ENCODE measurements at places on chromosomes 12 and 14.

- no peak for DNase-seq
Observed at GRCh38 chr12:885701-886100, 63.8 kb downstream of the RAD52 start.

GRCh38 chr12:77500089-77500488 lies 330.6 kb upstream of the NAV3 start:
- no peak for DNase-seq

DNA sequence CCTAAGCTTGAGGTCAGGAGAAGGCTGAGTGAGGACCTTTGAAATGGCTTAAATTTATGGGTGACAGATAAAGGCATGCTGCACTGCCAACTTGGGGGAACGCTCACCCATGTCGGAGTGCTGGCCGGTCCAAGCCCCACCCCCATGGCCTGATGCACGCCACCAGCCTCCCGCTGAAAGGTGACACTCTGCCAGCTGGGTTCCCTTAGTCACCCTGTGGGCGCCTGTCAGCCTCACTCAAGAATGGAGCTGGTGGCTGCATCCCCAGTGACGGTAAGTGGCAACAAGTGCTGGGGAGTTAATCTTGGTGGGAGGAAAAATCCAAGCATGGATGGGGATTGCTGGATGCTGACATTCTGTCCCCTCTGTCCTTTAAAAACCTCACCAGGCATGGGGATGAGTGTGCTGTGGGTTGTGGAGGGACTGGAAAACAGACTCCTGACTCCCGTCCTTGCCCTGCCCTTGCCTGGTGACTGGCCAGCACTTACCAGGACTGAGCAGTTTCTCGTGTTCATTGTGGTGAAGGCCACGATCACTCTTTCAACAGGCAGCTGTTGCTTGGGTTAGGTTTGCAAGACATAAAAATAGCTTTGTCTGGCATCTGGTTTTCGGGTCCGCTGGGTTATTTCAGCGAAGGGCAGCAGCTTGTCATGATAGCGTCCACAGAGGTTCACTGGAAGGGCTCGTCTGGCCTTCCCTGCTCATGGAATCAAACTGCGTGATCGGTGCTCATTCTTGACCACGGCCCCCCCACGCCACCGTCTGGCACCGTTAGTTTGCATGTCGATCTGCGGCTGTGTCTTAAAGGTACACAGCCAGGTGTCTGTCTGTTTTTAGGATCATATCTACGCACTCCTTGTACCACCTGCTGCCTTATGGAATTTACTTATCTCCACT lies 15.0 kb downstream of the ACACB start:
- no peak for DNase-seq

GRCh38 chr14:32507029-32507984 lies 178.2 kb downstream of the AKAP6 start:
- DNase-seq: no peak

- DNase-seq: no peak
Observed at GRCh38 chr12:106006382-106006781, 132.4 kb downstream of the NUAK1 start.

- no peak for DNase-seq
Observed at GRCh38 chr14:31966896-31967668, 110.0 kb upstream of the ARHGAP5 start.

GRCh38 chr12:13313886-13314285 lies 117.4 kb downstream of the EMP1 start:
- DNase-seq: no peak

- no peak for DNase-seq
Observed at GRCh38 chr12:65522956-65523860, 244.7 kb downstream of the MSRB3 start.

DNA sequence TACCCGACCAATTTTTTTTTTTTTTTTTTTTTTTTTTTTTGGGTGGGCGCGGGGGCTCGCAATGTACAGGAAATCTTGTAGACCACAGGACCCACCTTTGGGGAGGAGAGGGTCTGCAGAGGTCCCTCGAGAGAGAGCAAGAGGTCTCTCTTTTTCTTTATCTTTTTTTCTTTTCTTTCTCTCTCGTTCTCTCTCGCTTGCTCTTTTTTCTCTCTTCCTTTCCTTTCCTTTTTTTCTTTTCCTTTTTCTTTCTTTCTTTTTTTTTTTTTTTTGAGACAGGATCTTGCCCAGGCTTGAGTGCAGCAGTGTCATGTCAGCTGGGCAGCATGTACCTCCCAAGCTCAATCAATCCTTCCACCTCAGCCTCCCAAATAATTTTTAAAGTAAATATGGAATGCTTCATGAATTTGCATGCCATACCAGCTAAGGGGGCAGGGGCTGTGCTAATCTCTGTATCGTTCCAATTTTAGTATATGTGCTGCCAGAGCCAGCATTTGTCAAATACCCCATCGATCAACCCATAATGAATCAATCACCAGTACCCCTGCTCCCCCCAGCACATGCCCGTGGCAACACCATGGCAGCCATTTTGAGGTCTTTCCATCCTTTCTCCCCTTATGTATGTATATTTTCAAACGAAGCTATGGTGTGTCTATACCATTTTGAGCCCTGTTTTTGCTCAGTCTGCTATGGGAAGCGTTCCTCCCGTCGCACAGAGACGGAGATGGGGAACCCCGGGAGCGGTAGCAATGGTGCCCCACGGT lies 9.3 kb downstream of the PAPLN start:
- no peak for DNase-seq

- DNase-seq: no peak
Observed at GRCh38 chr12:111359231-111359913, 9.5 kb downstream of the PHETA1 start.

GRCh38 chr14:95495538-95496025 lies 20.9 kb downstream of the SYNE3 start:
- DNase-seq: no peak

DNA sequence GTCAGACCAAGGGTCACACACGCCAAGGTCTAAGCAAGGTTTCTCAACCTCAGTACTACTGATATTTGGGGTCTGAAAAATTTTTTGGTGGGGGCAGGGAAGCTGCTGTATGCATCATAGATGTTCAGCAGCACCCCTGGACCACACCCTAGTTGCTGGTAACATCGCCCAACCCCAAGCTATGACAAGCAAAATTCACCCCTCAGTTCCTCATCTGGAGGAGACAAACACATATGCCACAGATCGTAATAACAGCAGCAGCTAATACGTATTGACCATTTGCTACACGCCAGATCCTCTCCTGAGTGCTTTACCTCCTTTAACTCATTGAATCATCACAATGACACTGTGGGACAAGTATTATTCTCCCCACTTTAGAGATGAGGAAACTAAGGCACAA lies 46.4 kb downstream of the ACTN1 start:
- no peak for DNase-seq

DNA sequence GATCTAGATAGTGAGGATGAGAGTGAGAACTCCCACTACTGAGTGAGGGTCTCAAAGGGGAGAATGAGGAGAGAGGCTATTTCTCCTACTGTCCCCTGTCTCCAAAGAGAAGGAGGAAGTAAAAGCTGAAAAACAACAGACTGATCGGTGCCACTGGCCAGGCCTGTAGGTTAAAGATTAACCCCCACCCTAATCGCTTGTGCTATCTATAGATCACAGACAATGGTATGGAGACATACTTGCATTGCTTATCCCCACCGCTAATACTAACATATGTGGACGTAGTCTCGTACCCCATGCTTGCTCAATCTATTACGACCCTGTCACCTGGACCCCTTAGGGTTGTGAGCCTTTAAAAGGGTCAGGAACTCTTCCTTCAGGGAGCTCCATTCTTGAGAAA lies 777.9 kb upstream of the TMEM132C start:
- DNase-seq: no peak

DNA sequence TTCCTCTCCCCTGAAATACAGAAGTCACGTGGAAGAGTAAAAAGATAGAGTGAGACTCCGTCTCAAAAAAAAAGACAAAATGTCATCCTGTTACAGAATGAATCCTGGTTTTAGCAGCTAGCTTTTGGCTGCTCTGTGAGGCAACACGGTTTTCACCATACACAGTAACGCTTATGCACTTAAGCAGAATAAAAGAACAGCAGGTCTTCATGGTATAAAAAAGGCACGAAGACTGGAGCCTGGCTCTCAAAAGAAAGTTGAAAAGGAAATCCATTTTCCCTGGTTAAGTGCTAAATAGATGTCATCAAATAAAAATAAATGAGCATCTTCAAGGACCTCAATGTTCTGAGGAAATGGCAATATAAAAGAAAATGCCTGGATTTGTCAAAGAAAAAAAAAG lies 444.1 kb downstream of the IPO8 start:
- DNase-seq: no peak

DNA sequence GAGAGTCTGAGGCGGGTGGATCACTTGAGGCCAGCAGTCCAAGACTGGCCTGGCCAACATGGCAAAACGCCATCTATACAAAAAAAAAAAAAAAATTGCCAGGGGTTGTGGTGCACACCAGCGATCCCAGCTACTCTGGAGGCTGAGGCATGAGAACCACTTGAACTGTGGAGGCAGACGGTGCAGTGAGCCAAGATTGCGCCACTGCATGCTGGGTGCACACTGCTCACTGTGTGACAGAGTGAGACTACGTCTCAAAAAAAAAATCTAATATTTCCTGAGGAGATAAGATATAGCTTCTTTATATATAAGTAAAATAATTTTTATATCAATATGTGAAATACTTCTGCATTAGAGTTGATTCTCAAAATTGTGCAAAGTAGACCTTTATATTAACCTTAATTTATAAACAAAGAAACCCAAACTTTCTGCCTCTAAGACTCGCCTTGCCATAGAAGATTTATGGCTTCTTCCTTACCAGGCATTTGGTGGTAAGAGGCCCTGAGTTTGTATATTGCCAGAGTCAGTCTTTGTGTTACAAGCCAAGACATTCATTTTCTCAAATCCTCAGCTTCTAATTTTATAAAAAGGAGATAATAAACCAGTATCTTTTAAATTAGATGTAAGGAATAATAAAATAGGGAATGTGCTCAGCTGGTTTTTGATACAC lies 1226.7 kb downstream of the FLRT2 start:
- DNase-seq: no peak

DNA sequence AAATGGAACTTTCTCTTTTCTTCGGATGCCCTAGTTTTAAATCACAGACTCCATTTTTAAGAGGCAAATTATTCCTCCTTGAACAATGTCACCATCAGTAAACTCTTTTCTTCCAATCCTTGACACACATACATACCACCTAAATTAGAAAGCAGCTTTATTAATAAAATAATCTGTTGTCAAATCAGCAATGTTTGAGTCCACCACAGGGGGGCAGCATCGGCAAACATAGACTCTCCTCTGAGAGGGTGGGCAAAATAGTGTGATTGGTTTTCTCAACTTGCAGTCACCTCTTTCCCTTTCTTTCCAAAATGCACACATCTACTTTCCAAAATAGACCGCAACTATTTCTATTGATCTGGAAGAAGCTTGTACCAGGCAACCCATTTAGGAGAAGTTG lies 438.4 kb upstream of the OR4E1 start:
- peak; percentile 10 for DNase-seq

GRCh38 chr12:23581913-23582312 lies 367.6 kb downstream of the SOX5 start:
- DNase-seq: no peak

DNA sequence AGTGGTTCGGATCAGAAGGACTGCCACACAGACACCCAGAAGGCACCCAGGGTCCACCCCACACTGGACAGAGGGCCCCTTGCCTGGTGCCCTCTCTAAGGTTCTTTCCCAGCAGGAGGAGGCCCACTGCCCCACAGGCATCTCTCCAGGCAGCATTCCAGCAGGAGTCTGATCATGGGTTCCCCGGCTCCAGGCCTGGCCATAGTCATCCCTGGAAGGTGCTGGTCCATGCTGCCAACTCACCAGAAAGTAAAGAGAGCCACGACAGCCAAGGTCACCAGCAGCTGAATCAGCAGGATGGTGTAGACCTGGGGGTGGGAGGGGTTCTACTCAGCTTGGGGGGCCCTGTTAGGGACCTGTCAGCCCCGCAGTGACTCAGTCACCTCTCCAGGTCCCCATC lies 6.4 kb downstream of the FAIM2 start:
- no peak for DNase-seq

DNA sequence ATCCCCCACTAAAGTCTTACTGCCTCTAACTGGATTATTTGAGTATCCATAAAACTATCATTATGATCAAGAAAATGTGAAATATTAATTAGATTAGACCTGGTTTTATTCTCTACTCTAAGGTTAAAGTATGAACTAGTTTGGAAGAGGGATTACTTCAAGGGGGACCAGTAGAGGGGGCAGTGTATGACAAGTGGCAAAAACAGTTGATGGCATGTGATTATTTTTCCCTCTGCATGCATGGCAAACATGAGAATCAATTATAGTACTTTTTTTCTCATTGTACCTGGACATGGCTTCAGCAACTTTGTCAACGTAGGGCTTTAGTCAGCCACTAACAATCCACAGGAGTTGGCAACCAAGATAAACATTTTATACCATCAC lies 145.0 kb upstream of the SLC38A2 start:
- no peak for DNase-seq

GRCh38 chr12:113060336-113060960 lies 3.9 kb downstream of the DTX1 start:
- no peak for DNase-seq

DNA sequence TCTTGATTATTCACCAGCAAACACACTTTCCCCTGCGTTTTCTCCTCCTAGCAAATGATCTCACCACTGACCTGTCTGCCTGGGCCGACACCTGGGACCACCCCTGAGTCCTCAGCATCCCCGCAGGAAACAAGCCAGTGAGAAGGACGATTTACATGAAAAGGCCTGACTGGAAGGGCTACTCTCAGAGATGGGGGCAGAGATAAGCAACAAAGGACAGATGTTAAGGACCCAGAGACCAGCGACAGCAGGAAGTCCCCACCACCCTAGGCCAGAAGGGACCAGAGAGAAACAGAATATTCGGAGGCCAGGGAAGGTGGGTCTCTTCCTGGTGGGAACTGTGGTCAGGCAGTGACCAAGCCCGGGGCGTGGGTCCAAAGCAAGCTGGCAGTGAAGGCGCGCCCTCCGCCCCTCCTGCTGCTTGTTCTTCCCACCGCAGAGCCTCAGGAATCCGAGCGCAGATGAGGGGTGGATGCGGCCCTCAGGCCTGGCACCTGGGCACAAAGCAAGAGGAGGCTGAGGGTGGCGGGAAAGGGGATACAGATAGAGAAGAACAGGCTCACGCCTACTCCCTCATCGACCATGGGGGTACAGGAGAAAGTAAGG lies 55.8 kb downstream of the STX2 start:
- no peak for DNase-seq

- DNase-seq: no peak
Observed at GRCh38 chr12:66623455-66623854, 55.4 kb downstream of the GRIP1 start.

GRCh38 chr12:53052419-53053217 lies 2.8 kb downstream of the TNS2 start:
- no peak for DNase-seq

DNA sequence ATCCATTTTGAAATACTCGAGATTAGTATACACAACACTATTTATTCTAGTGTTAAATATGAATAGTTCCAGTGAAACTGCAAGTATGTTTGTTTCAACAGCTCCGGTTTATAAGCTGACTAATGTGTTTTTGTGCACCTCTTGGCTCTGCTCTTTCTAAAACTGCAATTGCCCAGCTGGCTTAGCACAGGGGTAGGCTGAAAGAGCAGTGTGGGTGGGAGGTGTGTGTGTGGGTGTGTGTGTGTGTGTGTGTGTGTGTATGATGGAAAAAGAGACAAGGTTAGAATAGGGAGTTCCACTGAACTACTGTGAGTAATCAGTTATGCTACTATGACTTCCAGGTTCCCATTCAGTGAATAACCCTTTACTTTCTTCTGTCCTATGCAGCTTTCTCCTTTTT lies 37.8 kb upstream of the DDHD1 start:
- DNase-seq: no peak

GRCh38 chr12:52366738-52367485 lies at the start of gene KRT85:
KRT85 (minus strand) TSS chr12:52367481; CDS start chr12:52367405, 76 bp downstream.
- no peak for DNase-seq

- no peak for DNase-seq
Observed at GRCh38 chr14:102219316-102219715, 79.6 kb downstream of the WDR20 start.
